ENCODE measurements at places on chromosomes 16 and 17. TPM values are rescaled to one million over a fixed set of nuclear protein-coding genes. Genes with fewer than 3 reads are reported as not detected.

DNA sequence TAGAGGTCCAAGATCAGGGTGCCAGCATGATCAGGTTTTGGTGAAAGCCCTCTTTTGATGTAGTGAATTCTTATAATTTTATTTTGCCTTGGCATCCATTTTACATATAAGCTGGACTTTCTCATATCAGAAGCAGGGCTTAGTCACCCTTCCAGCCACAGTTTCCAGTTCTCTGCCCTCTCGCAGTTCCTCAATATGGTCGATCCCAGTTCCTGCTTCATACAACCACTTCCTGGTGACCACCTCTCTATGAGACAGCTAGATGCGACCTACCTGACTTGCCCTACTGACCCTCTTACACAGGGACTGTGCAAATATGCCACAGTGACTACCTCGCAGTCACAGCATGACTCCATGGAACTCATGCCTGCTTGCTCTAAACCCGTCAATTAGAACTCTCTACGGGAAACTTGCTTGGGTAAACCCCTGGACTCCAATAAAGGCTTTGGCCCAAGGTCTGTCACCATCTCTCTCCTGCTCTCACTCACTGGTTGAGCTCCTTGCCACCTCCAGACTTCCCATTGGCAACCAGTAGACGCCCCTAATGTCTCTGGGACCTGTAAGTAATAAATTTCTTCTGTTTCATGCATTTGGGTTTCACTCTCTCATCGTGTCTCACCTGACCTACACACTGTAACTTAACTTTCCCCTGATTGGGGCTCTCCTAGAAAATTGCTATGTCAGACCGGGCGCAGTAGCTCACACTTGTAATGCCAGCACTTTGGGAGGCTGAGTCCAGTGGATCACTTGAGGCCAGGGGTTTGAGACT, 21.4 kb downstream of the CD300LG start:
- peaks cover 5% of the 10 kb centered on the region for H3K27me3 ChIP-seq
- H3K4me1 ChIP-seq = no peaks in the 10 kb centered on the region
- no peak overlapping the region for H3K4me3 ChIP-seq
- H3K27ac ChIP-seq = no peak overlapping the region

DNA sequence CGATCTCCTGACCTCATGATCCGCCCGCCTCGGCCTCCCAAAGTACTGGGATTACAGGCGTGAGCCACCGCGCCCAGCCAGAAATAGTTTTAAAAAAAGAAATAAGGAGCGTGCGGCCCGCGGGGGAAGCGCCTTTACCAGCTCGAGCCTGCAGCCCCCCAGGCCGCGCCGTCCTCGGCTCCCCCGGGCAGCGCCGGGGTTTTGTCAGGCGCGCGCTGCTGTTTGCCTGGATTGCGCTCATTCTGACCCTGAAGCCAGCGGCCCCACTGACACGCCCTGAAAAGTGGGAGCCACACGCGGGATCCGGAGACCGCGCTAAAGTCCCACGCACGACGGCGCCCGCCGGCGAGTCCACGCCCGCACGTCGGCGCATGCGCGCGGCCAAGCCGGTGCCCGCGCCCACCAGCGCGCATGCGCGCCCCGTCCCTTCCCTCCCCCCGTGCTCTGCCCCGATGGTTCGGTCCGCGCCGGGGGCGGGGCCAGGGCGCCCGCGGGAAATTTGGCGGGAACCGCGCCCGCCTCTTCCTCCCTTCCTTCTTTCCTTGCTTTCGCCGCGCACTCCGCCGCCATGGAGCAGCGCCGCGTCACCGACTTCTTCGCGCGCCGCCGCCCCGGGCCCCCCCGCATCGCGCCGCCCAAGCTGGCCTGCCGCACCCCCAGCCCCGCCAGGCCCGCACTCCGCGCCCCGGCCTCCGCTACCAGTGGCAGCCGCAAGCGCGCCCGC, at the start of gene CDT1:
Gene CDT1, plus strand, starts transcription at position 526 of the 724 bp plus-strand sequence. Its CDS starts 43 bp downstream, at position 569.
- peaks cover 7% of the 10 kb centered on the region for H3K36me3 ChIP-seq
- DNase-seq = no peak
- peaks cover 30% of the 10 kb centered on the region for H3K4me1 ChIP-seq

GRCh38 chr16:14298374-14299122, 227.4 kb downstream of the MRTFB start:
- no peaks in the 10 kb centered on the region for H3K27me3 ChIP-seq
- H3K4me3 ChIP-seq = no peak overlapping the region
- DNase-seq = no peak
- no peak overlapping the region for H3K27ac ChIP-seq
- peaks cover 13% of the 10 kb centered on the region for H3K4me1 ChIP-seq

- no peak overlapping the region for H3K4me3 ChIP-seq
- H3K27ac ChIP-seq = peak overlapping the region; percentile 85
- H3K4me1 ChIP-seq = peaks cover 54% of the 10 kb centered on the region
- DNase-seq = no peak
These were observed 76.0 kb downstream of the ABCC1 start for GRCh38 chr16:16025214-16025968.

- H3K4me3 ChIP-seq = no peak overlapping the region
- no peaks in the 10 kb centered on the region for H3K4me1 ChIP-seq
- no peaks in the 10 kb centered on the region for H3K27me3 ChIP-seq
These were observed 126.3 kb downstream of the BANP start for GRCh38 chr16:88077328-88078108.

The NLRC3 gene
- total RNA-seq = 2.5 TPM

The CIBAR2 gene
- total RNA-seq = not detected

The NOG gene
- total RNA-seq = 9.1 TPM
